ENCODE measurements at places on chromosomes 1 and 21. TPM values are rescaled to one million over a fixed set of nuclear protein-coding genes. Genes with fewer than 3 reads are reported as not detected.

GRCh38 chr1:174036204-174036603 is 14.0 kb upstream of the RC3H1 start:
- DNase-seq, result no peak

- no peak for DNase-seq
These were observed 97.0 kb upstream of the CDC42BPA start for GRCh38 chr1:227415115-227415790.

DNA sequence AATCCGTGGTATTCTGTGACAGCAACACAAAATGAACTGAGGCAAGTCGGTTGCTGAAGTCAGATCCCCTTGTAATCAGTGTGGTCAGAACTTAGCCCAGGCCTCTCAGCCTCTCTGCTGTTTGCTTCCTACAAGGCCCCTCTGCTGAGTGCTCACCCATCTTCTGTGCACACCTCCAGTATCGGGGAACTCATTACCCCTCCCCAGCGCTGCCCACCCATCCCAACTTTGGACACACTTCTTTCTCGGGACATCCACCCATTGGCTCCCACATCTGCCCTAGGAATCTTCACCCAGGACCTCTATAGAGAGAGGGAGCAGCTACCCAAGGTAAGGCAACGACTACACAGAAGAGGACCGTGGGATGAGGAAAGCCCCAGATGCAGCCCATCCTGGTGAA is 217.5 kb downstream of the MATN1 start:
- DNase-seq, result no peak

GRCh38 chr1:246492611-246493245 is 14.4 kb downstream of the SMYD3 start:
- DNase-seq, result peak; percentile 67

The OR6K3 gene
- total RNA-seq, result not detected

The CASQ1 gene
- total RNA-seq, result 0.48 TPM

The KIF2C gene
- 82.6 TPM for total RNA-seq

The PLA2G4A gene
- 1.3 TPM for total RNA-seq

The FMO4 gene
- 3.6 TPM for total RNA-seq

The OLIG2 gene
- total RNA-seq, result 0.60 TPM

The MATN1 gene
- total RNA-seq, result 0.24 TPM
